ENCODE measurements at places on chromosomes 2 and 18.

DNA sequence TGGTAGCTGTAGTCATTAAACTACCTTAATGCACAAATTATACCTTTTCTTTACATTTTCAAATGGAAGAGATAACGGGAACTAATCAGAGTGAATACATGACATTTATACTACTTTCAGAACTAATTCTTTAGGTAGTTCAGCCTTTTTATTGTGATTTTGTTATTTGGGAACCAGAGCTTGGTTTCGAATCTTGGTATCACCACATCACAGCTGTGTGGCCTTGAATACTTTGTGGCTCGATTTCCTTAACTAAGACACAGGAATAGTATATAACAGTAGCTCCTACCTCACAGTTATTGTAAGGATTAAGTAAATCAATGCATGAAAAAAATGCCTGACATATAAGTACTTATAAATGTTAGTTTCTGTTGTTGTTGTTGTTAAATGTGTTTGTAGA lies 240.0 kb downstream of the WDR7 start:
- DNase-seq = no peak

DNA sequence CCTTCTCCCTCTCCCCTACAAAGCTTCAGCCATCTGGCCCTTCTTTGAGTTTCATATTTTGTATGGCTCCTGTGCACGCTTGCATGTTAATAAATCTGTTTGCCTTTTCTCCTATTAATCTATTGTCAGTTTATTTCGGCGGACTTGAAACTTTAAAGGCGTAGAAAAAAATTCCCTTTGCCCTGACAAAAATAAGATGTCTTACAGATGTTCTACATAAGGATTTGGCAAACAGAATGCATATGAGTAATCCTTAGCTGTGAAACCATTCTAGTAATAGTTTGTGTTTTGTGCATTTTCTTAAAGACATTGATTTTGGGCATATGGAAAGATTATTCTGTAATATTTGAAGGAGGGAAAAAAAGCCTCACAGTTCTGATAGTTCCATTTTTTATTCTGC lies 15.0 kb upstream of the BMPR2 start:
- no peak for DNase-seq

DNA sequence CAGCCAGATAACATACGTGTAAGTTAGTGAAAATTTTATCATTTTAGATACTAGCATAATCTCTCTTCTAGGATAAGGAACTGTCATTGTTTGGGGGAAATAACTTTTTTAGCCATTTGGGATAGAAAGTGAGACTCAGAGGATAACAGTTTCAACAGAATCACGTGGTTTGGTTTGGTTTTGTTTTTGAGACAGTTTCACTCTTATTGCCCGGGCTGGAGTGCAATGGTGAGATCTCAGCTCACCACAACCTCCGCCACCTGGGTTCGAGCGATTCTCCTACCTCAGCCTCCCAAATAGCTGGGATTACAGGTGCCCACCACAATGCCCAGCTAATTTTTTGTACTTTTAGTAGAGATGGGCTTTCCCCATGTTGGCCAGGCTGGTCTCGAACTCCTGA lies 323.2 kb upstream of the MEIS1 start:
- no peak for DNase-seq

DNA sequence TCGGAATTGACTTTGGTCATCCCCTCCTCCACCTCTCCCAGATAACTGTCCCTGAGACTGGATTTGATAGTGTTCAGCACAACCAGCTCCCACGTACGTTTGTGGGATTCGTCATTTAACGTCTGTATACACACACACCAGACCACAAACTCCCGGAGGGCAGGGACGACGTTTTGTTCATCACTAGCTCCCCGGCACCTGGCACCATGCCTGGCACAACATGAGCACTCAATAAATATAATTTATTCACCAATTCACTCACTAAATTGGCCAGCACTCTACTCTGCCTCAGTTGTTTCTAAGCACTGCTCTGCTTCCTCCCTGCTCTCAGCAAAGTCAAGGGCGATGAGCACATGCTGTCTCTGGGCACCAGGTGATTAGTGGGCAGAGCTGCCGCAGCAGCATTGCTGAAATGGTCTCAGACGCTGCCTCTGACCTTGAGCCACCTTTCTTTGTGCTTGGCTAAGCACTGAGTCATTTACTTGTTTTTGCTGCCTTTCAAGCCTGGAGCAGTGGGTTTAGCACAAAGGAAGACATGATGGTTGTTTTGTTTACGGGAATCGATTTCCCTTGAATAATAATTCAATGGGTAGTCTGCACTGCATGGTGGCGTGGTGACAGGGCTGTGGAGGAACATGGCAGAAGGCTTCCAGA lies 19.3 kb upstream of the LOXHD1 start:
- DNase-seq = no peak

DNA sequence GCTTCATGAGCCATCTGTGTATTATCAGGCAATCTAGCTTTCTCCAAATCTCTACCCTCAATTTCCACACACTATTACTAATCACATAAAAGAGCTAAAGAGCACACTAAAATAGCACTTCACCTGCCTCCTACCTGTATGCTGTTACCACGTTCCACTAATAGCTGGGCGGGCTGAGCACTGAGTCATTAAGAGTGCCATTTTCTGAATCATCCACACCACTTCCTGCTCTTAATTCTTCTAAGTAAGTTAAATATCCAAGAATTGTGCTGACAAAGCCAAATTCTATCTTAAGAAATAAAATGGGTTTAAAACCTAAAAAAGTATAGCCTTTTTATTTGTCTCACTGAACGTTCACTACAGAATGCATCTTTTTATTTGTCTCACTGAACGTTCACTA lies 35.7 kb downstream of the NOL10 start:
- peak; percentile 41 for DNase-seq

- no peak for DNase-seq
These were observed 25.7 kb upstream of the FAM178B start for GRCh38 chr2:97011977-97012569.

- no peak for DNase-seq
These were observed 111.2 kb upstream of the SETBP1 start for GRCh38 chr18:44569391-44570055.

GRCh38 chr18:76486574-76486973 lies 8.5 kb downstream of the ZNF516 start:
- no peak for DNase-seq

DNA sequence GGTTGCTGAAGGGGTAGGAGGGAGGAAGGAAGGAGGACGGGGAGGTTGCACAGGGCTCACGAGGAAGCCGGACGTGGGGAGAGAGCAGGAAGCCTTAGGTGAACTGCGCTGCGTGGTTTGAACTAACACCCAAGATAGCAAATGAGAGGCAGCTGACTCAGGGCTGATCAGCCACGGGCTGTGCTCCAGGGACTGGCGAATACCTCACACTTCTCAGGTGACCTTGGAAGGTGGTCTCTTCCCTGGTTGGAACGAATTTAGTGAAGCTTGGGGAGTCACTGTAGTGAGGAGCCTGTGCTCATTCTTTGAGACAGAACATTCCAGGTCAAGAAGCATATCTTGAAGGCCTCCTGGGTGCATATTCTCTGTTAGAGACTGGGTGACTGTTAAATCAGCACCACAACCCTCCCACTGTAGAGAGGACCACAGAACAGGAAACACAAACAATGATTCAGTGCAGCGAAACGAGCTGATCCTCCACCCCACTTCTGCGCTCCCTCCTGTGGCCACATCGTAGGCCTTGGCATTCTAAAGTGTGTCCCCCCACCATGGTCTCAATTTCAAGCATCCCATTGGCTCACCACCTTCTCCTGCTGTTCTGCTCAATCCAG lies 33.8 kb downstream of the TOGARAM2 start:
- peak; percentile 51 for DNase-seq

DNA sequence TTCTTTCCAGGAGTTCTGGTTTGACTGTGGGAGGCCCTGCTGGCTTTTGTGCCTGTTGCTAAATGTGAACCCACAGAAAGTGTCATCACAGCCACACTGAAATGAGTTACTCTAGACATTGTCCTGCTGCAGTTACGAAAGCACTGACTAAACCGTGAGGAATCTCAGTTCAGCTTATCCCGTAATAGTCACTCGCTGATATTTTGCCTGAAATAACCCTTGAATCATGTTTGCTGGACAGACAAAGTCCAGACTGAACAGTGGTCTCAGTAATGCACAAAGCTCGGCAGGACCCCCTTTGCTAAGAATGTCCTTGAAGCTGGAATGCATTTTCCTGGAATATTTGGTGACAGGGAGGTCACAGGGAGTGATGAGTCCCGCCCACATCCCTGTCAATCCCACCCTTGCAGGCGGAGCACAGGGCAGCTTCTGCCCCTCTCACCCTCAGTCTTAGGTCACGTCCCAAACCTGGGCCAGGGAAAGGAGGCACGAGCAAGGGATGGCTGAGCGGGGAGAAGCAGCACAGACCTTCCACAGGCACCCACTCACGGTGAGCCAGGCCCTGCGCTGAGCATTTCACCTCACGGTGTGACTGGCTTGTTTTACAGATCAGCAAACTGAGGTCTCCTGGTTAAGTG lies 53.4 kb downstream of the ADI1 start:
- DNase-seq = no peak

GRCh38 chr2:159133797-159134196 lies 152.7 kb downstream of the WDSUB1 start:
- DNase-seq = no peak

- DNase-seq = no peak
These were observed 192.4 kb upstream of the ERBB4 start for GRCh38 chr2:212730994-212731393.

GRCh38 chr18:8911408-8912340 lies 190.8 kb upstream of the NDUFV2 start:
- no peak for DNase-seq

- DNase-seq = no peak
These were observed 4.7 kb upstream of the RAB11FIP5 start for GRCh38 chr2:73117441-73117840.

DNA sequence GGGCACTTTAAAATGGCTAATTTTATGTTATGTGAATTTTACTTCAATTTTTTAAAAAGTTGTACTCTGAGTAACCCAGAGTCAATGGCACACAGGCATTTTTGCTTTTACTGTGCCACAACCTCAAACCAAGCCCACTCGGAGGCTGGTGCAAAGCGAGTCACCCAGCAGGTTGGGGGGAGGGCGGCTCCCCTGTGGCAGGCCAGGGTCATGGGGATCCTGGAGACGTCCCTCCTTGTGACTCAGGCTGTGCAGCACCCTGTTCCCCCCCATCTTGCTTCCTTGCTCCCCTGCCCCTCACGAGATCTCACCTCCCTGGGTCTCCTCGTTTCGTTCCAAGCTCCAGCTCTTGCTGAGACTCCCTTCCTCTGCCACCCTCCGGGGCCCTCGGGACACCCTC lies 58.6 kb downstream of the POMC start:
- no peak for DNase-seq

DNA sequence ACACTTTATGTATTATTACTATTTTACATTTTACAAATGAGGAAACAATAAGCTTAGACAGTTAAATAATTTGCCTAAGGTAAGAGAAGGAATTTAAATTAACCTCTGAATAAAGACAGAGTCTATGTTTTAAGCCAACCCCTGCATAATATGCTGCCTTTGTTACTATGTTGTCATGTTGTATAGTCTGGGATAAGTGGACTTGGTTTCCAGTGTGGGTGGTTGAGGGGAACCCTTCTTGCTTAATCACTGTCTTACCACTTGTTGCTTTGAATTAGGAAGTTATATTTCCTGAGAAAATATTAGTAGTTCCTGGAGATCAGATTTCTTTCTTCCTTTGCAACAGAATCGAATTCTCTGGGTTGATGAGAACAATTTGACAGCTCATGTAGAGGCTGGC lies 52.6 kb downstream of the AGPS start:
- DNase-seq = no peak

- DNase-seq = no peak
These were observed 33.4 kb downstream of the ARHGAP25 start for GRCh38 chr2:68767996-68768395.

- no peak for DNase-seq
These were observed 189.3 kb downstream of the ANAPC1 start for GRCh38 chr2:111694700-111695101.

DNA sequence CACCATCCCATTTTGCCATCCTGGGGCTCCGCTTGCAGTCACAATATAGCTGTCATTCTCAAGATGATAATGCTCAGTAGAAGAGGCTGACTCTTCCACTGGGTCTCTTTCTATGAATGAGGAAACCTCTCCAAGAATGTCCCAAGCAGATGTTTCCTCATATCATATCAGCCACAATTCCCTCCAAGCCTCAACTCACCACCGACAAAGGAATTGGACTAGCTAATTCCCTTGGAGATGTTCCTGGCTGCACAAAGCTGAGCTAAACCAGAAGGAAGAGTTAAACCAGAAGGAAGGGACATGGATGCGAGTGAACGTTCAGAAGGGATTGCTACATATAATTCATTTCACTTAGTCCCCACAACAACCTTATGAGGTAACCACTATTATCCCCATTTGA lies 65.0 kb upstream of the NPAS2 start:
- DNase-seq = no peak

DNA sequence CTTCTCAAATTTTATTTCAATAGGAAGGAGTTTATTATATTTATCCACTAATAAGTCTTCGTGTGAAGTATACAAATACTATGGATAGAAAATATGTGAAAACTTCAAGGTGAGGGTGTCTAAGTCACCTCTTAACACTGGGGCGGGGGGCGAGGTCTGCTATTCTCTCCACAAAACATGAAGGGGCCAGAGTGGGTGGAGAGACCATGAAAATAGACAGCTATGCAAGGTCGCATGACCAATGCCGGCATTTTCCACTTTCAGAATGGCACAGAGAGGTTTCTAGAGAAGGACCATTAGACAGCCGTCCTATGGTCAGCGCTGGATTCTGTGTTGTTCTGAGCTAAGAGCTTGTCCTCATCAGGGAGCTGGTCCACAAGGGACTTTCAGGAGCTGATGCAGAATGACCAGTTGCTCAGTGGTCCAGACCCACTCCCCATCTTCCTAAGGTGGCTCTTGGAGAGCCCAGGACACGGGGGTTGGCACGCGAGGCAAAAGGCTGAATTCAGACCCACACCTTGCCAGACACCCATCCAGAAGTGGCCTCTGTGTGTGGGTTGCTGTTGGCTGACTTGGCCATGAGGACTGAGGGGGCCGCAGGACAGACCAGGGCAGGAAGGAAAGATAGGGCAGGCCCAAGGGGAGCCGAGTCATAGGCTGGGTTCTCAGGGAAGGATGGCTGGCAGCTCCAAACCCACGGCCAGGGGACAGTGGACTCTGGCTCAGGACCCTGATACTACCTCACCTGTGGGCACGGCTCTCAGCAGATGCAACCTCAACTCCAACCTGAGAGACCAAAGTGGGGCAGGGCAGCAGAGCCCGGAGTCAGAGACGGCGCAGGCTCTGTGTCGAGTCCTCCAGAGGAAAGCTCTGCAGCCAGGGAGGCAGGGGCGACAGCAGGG lies 69.8 kb downstream of the NDUFA10 start:
- DNase-seq = no peak

- no peak for DNase-seq
These were observed 180.2 kb downstream of the LTBP1 start for GRCh38 chr2:33126958-33127357.

GRCh38 chr18:74284980-74285355 lies 6.8 kb downstream of the CYB5A start:
- DNase-seq = no peak

GRCh38 chr2:64263315-64263714 lies 119.1 kb upstream of the PELI1 start:
- no peak for DNase-seq

DNA sequence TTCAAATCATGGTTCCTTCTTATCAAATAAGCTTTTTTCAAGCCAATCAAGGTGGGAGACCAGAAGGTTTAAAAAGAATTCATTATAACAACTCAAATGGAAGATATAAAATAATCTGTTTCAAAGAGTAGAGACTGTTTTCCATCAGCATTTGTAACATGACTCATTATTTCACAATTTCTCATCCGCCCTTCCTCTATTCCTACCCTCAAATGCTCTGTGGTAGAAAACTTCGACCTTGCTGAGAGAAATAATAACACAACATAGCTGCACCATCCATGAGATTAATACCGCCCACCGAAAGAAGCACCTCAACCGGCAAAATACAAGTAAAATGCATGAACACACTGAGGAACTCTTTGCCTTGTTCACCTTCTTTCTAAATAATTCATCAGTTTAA lies 2039.2 kb upstream of the CELF4 start:
- DNase-seq = no peak

Data from activated CD4-positive, alpha-beta T cell treated with anti-CD3 and anti-CD28 coated beads for 1 hour (primary cell).